ENCODE measurements at places on chromosomes 5 and 9.

GRCh38 chr9:20426019-20426418, 196.3 kb downstream of the MLLT3 start:
- no peak for DNase-seq

DNA sequence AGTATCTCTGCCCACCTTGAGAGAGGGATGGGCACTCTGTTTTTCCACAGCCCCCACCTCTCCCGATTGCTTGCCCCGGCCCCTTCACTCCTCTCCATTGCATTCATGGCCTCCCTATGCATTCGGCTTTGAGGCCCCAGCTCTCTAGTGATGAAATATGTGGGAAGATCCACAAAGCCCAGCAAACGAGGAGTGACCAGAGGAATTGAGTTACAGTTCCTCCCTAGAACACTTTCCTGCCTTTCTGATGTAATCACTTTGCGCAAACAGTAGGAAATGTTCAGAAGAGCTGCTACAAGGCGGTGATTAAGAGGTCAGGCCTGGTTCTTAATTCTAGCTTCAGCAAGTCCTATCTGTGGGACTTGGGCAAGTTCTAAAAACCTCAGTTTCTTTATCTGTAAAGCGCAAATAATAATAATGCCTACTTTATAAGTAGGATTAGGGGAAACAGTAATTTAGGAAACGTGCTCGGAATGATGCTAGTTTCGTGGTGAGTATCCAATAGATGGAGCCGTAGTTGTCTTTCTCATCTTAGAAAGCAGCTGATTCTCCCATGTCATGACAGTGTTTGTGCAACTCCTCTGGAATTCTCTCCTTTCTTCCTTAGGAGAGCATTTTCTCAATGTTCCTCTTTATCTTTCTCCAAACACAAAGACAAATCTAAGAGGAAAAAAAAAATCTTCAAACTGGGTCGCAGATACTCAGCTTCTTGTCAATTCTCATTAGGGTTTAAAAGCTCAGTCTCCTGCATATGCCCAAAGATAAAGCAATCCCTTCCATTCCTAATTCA, 99.5 kb upstream of the MSX2 start:
- no peak for DNase-seq

- DNase-seq, result no peak
Measured at GRCh38 chr5:5103245-5103644, 36.9 kb upstream of the ADAMTS16 start.

GRCh38 chr5:153959134-153959957, 79.4 kb downstream of the FAM114A2 start:
- DNase-seq, result no peak

GRCh38 chr9:34992376-34992951, 2.9 kb downstream of the DNAJB5 start:
- peak; percentile 48 for DNase-seq

- peak; percentile 27 for DNase-seq
Measured at GRCh38 chr9:135797507-135798262, 95.7 kb downstream of the KCNT1 start.

DNA sequence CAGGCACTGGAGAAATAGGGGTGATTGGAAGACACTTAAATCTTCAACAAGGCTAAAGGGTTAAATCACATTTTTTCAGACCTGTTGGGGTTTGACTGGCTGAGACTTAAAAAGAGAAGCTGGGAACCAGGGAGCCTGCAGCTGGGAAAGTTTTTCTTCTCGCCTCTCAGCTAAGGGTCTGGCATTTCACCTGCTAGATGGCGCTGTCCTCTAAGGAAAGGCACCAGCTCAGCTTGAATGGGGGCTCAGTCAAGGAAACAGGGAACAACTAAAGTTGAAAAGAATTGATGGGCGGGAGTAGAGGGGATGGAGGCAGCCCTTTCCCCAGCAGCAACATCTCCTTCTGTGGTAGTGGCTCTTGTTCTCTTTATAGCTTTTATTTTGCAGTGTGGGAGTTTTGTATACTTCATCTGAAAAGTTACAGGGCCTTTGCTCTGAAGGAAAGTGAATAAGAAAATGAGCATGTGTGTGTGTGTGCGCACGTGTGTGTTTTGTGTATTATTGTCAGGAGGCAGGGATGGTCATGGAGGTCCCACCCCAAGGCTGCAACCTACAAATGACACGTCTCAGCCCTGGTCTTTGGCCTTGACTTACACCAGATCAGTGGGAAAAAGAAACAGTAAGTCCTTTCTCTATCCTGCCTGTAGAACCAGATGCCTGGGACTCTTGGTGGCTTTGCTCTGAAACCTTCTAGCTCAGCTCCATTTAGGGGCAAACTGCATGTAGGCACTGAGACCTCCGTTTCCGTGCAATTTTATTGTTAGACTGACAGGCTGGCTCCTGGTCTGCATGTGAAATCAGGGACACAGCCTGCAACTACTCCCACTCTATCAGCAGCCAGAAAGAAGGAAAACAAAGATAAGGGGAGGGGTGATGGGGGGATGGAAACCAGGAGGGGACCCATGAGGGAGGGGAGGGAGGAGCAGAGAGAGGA, 316.2 kb upstream of the CLINT1 start:
- DNase-seq, result peak; percentile 72

DNA sequence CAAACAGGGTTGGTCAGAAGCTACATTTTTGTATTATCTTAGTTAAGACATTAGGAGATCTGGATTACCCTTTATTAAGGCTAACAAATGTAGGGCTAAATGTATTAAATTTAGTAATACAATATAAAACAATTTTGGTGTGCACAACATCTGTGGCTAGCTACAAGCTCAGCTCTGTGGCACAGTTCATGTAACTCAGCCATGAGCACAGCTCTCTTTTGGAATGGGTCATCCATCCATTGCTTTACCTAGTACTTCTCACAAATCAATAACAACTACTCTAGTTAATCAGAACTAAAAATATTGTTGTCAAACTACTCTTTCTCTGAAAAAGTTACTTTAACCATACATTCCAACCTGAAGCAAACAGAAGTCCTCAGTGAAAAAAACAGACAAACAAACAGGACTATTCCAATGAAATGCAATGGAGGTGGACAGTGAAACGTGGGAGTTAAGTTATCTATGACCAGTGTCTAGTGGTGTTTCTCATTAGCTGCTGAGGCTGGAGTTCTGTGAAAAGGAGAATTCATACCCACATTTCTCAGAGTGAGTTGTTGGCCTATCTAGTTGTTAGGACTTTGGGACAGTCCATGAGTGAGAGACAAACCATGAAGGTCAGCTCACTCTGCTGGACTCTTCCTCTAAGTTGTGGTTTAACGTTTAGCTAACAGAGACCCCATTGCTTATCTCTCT, 55.1 kb downstream of the PIP5K1B start:
- no peak for DNase-seq
